ENCODE measurements at places on chromosomes 2 and 18. TPM values are rescaled to one million over a fixed set of nuclear protein-coding genes. Genes with fewer than 3 reads are reported as not detected.

GRCh38 chr18:6728331-6728730, 1.2 kb upstream of the ARHGAP28 start:
- no peak for DNase-seq

DNA sequence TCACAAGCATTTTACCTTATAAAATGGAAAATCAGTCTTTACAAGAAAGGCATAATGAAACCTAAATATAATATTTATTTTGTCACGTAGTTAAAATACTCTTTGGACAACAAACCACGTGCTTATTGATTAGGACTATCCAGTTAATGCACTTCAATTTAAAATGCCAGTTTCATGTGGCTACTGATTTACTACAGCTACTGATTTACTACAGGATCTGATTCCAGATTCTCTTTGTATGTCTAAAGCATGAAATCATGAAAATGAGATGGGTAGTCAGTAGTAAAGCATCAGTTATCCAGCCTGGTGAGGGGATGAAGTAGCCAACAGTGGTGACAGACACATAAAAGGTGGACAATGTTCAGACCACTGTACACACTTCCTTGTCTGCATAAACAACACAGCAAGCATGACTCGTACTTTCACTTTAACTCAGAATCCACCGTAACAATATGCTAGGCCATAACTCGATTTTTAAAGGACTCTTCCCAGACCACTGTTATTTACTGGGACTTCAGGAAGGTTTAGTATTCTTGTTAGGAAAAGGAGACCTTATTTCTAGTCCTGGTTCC, 24.9 kb downstream of the ACAA2 start:
- DNase-seq = no peak

DNA sequence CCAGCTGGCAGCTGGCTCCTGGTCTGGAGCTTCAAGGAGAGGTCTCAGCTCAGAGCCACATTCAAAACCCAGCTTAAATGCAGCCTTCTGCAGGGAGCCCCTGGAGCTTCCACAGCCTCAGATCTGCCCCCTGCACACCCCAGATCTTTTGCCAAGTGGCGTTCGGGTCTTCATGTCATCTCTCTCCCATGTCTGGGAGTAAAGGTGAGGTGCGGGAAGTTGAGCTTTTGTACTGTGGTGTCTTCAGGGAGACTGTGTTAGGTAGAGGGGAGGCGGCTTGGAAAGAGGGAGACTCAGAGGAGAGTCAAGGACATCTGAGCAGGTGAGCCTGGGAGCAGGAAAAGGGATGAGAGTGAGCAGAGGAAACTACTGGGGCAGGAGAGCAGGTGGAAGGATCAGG, 25.4 kb downstream of the MPHOSPH10 start:
- no peak for DNase-seq

GRCh38 chr2:47486841-47487497, 84.0 kb downstream of the MSH2 start:
- no peak for DNase-seq

GRCh38 chr18:59238385-59238784, 18.4 kb downstream of the GRP start:
- no peak for DNase-seq

- DNase-seq = no peak
Measured at GRCh38 chr2:42752314-42752713, 11.6 kb downstream of the OXER1 start.

- DNase-seq = no peak
Measured at GRCh38 chr18:79590191-79591031, 89.2 kb upstream of the CTDP1 start.

DNA sequence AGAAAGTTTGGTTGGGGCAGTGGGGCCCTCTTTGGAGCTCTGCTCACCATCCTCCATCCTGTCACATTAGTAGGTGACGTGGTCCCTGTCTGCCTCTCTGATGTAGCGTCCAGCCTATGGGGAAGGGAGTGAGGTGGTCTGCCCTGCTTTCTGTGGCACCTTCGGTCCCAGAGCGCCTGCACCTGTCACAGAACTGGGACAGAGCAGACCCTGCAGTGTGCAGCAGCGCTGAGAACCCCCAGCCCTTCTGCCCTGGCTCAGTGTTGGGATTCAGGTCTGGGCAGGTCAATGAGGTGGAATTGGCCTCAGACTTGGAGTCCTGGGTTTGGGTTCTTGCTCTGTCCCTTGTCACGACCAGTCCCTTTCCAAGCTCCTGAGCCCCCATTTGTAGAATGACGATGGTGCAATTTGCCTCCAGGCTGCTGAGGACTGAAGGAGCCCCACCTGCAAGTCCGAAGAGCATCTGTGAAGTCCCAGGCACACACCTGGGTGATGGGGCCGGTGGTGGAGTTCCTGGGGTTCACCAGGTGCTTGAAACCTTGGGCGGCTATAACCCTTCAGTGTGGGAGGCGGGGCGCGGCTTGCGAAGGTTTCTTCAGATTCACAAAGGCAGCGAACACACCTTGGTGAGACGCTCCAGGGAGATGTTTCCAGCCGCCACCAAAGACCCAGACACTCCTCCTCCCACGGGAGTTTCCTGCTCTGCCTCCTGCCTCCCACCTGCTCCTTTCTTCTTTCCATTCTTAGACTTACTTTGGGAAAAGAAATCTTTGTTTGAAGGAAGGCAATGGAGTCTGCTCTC, 265.4 kb upstream of the HDAC4 start:
- no peak for DNase-seq

GRCh38 chr18:35729991-35730668, 148.6 kb downstream of the GALNT1 start:
- DNase-seq = no peak

- DNase-seq = no peak
Measured at GRCh38 chr2:51158251-51158650, 126.3 kb upstream of the NRXN1 start.

Gene PRSS56
- not detected for total RNA-seq

Gene NOL4
- not detected for total RNA-seq

Gene FBLN7
- total RNA-seq = 2.1 TPM

Gene CDCA7
- 1.7 TPM for total RNA-seq

Gene ANXA4
- total RNA-seq = 2.9 TPM

Gene OLA1
- total RNA-seq = 35.3 TPM
